Fibroblast of skin of right quadriceps (primary cell): ENCODE measurements at places on chromosomes 6 and 20.

- DNase-seq = no peak
Measured at GRCh38 chr6:18035330-18035854, 48.0 kb upstream of the KIF13A start.

GRCh38 chr6:5636210-5637030 lies 370.3 kb downstream of the NRN1 start:
- no peak for DNase-seq

DNA sequence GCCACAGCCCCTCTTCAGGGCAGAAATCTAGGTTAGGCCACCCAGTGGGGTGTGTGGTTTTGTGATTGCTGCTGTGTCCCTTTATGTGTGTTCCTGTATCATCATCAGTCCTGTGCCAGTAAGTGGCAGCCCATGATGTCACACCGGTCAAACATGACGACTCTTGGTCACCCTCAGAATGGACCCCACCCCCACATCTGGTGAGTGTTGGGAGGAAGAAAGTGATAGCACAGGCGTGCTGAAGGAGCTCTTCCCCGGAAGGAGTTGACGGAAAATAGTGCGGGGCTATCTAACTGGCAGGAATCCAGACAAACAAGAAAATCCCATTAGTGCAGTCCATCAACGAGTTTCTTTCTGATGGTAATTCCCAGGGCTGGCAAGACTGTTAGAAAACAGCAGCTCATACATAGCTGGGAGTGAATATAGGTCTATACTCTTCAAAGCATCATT lies 33.4 kb upstream of the IL17A start:
- no peak for DNase-seq

DNA sequence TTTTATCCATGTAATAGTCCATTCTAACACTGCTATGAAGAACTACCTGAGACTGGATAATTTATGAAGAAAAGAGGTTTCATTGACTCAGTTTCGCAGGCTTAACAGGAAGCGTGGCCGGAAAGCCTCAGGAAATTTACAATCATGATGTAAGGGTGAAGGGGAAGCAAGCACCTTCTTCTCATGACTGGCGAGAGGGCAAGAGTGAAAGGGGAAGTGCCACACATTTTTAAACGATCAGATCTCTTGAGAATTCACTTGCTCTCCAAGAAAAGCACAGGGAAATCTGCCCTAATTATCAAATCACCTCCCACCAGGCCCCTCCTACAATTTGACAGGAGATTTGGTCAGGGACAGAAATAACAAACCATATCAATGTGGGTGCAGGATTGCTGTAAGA lies 859.7 kb downstream of the EPHA7 start:
- no peak for DNase-seq

- DNase-seq = no peak
Measured at GRCh38 chr6:111579816-111580215, 25.9 kb downstream of the TRAF3IP2 start.

GRCh38 chr6:162251257-162251656 lies 476.3 kb downstream of the PRKN start:
- no peak for DNase-seq

DNA sequence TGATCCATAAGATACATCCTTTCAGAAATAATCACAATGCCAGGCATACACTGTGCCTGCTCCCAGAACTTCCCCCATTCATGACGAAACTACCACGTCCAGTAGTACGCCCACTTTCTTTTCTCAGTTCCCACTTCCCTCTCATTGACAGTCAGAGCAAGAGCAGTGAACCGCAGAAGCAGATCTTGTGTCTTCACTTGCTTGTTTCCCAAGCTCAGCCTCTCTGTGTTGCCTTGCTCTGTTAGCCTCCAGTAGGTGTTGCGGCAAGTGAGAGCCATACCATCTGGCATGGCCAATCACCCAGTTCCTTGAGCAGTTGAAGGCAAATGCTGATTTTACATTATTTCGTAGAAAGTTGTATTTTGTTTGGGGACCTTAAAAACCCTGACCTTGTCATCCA lies 11.7 kb downstream of the UST start:
- DNase-seq = no peak

DNA sequence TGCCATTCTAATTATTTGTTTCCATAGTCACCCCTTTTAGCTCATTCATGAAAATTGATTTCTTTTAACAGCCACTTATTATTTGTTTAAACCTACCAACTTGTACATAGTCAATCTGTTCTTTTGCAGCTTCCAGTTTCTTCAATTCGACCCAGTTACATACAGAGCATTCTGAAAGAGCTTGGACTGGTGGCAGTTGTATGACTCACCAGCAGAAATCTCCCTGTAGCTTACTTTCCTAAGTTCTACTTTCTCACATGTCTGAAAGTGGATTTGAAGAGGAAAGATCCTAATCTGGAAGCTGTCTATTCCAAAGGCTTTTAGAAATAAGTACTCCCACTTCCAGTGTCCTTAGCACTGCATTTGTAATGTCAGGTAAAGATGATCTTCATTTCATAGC lies 447.9 kb downstream of the HTR1B start:
- peak; percentile 28 for DNase-seq

- no peak for DNase-seq
Measured at GRCh38 chr6:100460650-100461204, 4.0 kb downstream of the SIM1 start.

GRCh38 chr6:29956518-29956917 lies 14.2 kb downstream of the HLA-A start:
- no peak for DNase-seq

DNA sequence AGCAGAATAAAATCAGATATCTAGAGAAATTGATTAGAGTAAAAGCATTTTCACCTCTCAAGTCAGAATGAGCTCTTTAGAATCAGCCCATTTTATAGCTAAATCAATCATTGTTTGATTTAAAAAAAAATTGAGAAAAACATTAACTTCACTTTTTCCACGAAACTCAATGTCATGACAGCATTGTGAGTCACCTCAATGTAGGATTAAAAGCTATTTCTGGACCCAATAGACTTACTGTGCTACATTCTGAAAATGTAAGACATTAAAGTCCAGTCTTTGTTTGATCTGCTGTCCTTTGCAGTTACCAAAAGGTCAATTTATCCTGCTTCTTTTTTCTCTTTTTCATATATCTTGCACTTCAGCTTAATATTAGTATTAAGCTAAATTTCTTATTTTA lies 519.4 kb upstream of the ZNF337 start:
- peak; percentile 40 for DNase-seq

DNA sequence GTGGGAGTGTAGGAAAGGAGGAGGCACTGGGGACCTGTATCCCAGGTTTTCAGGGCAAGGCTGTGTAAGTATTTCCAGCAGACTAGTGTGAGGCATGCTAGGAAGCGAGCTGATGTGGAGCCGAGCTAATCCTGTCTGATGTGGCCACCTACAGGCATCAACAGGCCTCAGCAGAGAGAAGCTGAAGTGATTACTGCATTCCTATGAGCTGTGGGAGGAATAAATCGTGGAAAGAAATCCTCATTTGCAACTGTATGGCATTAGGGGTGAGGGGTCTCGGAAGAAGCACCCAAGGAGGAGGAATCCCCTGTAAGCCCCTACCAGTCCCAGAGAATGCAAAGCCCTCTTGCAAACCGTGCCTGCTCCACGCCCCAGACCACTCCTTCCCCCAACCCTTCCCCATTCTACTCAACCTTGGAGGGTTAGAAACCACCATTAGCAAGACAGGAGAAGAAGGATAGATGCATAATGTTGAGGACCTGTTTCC lies 41.6 kb downstream of the C6orf15 start:
- peak; percentile 73 for DNase-seq

- DNase-seq = no peak
Measured at GRCh38 chr6:43428874-43429273, 1.5 kb downstream of the ABCC10 start.

- no peak for DNase-seq
Measured at GRCh38 chr6:25898289-25898977, 24.4 kb upstream of the SLC17A3 start.

DNA sequence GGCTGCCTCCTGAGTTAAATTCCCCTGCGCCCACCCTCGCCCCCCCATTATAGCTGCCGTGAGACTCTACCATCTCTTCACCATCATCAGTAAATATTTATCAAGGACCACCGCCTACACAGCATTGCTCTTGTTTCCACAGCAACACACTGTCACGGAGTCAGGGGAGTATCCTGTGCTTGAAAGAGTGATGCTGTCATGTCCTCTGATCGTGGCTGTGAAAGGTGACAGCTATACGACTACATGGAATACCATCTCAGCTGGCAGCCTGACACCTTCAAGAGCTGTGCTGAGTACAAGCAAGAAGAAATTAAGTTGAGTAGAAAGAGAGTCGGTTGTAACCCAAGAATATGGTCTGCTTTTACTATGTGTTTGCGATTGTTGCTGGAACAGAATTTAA lies 3.4 kb downstream of the PTPRT start:
- no peak for DNase-seq

DNA sequence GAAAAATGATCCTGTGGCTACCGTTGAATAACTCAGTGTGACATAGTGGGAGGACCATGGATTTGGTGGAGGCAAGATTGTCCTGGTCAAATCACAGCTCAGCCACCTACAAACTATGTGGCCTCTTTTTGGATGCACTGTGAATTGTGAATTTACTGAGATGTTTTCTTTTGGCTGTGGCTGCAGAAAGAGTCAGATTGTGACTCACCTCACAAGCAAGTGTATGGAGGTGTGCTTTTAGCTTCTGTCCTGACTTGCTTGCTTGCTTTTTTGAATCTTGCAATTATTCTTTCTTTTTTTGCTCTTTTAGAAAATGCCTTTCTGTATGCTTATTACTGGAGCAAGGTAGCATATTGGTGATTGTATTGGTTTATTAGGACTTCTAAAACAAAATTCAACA lies 122.9 kb upstream of the FOXO3 start:
- DNase-seq = no peak

DNA sequence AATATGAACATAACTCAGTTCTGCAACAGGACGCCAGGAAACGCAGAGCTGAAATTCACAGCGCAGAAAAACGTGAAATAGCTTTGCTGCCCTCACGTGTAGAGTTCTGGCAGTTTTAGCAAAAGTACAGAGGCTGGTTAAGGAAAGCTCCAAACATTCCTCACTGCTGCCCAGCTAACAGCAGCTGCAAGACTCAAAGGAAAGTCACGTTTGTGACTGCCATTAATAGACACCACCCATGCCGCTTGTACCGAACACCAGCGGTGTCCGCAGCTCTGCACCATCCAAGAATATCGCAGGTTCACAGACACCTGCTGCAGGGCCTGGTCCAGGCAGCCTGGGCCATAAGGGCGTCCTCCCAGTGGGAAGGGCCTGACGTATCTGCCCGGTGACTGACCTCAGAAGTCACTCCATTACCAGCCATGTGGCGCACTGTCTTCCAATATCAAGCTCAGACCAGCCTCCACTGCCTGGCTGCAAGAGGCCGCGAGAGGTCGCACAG lies 61.4 kb downstream of the WDR27 start:
- peak; percentile 53 for DNase-seq

DNA sequence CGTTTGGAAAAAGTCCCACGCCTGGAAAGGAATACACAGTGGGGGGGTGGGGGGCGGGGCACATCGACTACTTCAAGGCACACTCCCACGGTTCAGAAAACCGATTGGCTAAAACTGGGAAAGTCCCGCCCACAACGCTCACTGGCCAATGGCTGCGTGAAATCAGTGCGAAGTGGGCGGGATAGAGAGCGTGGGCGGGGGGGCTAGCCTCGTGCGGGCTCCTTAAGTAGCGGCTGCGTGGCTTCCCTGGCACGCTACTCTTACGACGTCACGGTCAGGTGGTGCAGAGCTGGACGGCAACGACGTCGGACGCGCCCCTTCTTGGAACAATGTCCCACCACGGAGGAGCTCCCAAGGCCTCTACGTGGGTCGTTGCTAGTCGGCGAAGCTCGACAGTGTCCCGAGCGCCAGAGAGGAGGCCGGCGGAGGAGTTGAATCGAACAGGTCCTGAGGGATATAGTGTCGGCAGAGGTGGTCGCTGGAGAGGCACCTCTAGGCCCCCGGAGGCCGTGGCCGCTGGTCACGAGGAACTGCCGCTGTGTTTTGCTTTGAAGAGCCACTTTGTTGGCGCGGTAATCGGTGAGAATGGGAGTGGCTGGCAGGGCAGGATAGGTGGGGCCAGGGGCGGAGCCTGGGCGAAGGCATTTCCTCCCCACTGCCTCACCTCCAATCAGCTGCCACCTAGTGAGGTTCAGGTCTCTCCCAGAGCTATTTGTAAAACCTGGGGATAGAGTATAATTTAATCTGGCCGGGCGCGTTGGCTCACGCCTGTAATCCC lies at the start of gene DDX43:
DDX43 (plus strand) TSS at position 252 of the 778 bp plus-strand sequence; CDS start at position 330, 78 bp downstream.
- DNase-seq = peak; percentile 45

GRCh38 chr6:12957321-12958051 lies 240.9 kb downstream of the PHACTR1 start:
- peak; percentile 68 for DNase-seq

DNA sequence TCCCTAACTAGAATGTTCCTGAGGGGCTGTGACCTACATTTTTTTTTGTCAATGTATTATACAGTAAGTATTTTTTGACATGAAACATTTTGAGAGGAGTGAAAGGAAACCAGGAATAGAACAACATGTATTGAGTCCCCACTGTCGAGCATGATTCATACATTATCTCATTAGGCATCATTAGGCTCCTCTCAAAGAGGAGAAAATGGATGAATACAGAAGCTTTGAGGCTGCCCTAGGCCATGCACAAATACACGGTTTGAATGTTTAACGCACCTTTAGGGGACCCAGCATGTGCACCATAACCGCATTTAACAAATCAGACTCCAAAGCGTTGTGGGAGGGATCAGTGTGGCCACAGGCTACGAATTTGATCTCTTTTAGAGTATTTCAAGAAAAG lies 87.8 kb downstream of the TBXT start:
- DNase-seq = no peak

DNA sequence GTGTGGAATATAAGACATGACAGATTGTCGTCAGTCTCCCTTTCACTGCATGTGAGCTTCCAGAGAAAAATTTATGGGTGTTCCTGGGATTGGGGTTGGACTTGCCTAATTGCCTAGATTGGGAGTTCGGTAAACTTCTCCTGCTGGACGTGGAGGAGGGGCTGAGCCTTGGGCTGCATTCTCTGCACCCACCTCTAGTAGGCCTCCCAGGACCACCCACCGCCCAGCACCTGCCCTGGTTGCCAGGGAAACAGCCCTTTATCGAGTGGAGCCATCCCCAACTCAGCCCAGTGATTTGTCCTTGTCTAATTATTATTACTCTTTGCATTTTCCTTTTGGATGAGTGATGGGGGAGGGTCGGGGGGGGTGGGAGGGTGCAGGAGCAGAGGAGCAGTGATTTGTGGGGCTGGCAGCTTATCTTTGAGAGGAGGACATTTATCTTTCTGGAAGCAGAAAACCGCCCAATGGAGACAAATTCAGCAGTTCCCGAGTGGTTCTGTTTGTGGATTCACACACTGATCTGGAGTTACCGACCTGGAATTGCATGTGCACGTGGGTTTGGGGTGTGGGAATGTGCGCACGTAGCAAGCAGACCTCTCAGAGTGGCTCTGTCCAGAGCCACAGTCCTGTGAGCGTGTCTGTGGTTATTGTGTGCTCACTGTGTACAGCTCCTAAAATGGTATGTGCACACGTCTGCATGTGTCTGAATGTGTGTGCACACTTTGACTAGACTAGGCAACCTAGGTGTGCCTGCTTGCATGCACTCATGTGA lies 104.5 kb downstream of the DHX35 start:
- no peak for DNase-seq

GRCh38 chr6:99333068-99333467 lies 16.4 kb downstream of the FAXC start:
- DNase-seq = no peak
